Aortic smooth muscle cell (primary cell): ENCODE measurements at places on chromosomes 12 and 14. TPM values are rescaled to one million over a fixed set of nuclear protein-coding genes. Genes with fewer than 3 reads are reported as not detected.

The RASSF9 gene
- total RNA-seq, result 0.66 and 0.93 TPM in 2 replicates

The MYF5 gene
- not detected in 2 replicates for total RNA-seq

The ACSS3 gene
- total RNA-seq, result 27.7 and 33.6 TPM in 2 replicates

The VRTN gene
- total RNA-seq, result not detected in 2 replicates

The RPS26 gene
- 63.3 and 80.3 TPM in 2 replicates for total RNA-seq

The KRT77 gene
- not detected in 2 replicates for total RNA-seq

The PIWIL1 gene
- total RNA-seq, result not detected in 2 replicates

The TROAP gene
- 9.5 and 10.6 TPM in 2 replicates for total RNA-seq

The IRAK3 gene
- total RNA-seq, result 9.1 and 10.2 TPM in 2 replicates

The OTX2 gene
- not detected in 2 replicates for total RNA-seq

The PLEK2 gene
- total RNA-seq, result 2.2 and 2.9 TPM in 2 replicates

The SERPINA3 gene
- total RNA-seq, result 0.81 and 1.6 TPM in 2 replicates

The SCNN1A gene
- total RNA-seq, result not detected in 2 replicates

The EIF2S3B gene
- 0.93 and 1.3 TPM in 2 replicates for total RNA-seq

The APOF gene
- not detected in 2 replicates for total RNA-seq

The TMEM253 gene
- total RNA-seq, result 0.12 and 0.26 TPM in 2 replicates

The USP44 gene
- total RNA-seq, result 0.19 and 0.79 TPM in 2 replicates

The IL31 gene
- total RNA-seq, result not detected in 2 replicates

The CCDC175 gene
- not detected in 2 replicates for total RNA-seq

The HRK gene
- total RNA-seq, result under 0.01 TPM in 2 replicates

The CDK2 gene
- total RNA-seq, result 14.1 and 27.6 TPM in 2 replicates

The TAS2R20 gene
- 1.8 and 3.9 TPM in 2 replicates for total RNA-seq

The SYT1 gene
- 1.1 and 1.2 TPM in 2 replicates for total RNA-seq

The LRFN5 gene
- total RNA-seq, result 1.2 and 7.4 TPM in 2 replicates

The GPR162 gene
- total RNA-seq, result 5.7 and 7.9 TPM in 2 replicates

The REC8 gene
- 0.66 and 1.4 TPM in 2 replicates for total RNA-seq

The NDRG2 gene
- total RNA-seq, result 0.12 and 0.40 TPM in 2 replicates

The XPOT gene
- total RNA-seq, result 66.6 and 68.0 TPM in 2 replicates

The P2RX7 gene
- 1.3 and 2.2 TPM in 2 replicates for total RNA-seq

The BDKRB2 gene
- total RNA-seq, result 0.75 and 6.5 TPM in 2 replicates

The SERPINA4 gene
- not detected in 2 replicates for total RNA-seq

The ADAM21 gene
- total RNA-seq, result 0.50 and 1.2 TPM in 2 replicates

The OR4E2 gene
- not detected in 2 replicates for total RNA-seq

The MYL6B gene
- 93.8 and 98.2 TPM in 2 replicates for total RNA-seq

The CCDC197 gene
- total RNA-seq, result not detected in 2 replicates

The RPAP3 gene
- total RNA-seq, result 16.8 and 18.0 TPM in 2 replicates

The TAS2R14 gene
- 1.7 and 3.2 TPM in 2 replicates for total RNA-seq

The ADCY4 gene
- total RNA-seq, result 2.6 and 2.9 TPM in 2 replicates

The PIK3C2G gene
- not detected in 2 replicates for total RNA-seq

The KRT78 gene
- total RNA-seq, result not detected in 2 replicates

The CRIP1 gene
- 46.4 and 49.0 TPM in 2 replicates for total RNA-seq

The AICDA gene
- not detected in 2 replicates for total RNA-seq

The GRIN2B gene
- not detected in 2 replicates for total RNA-seq

The NTN4 gene
- total RNA-seq, result 296 and 347 TPM in 2 replicates

The RCOR1 gene
- total RNA-seq, result 5.9 and 8.9 TPM in 2 replicates

The RITA1 gene
- 11.1 and 12.6 TPM in 2 replicates for total RNA-seq

The TOMM20L gene
- total RNA-seq, result not detected in 2 replicates

The TAS2R13 gene
- 0.92 and 2.5 TPM in 2 replicates for total RNA-seq

The CD163L1 gene
- 0.68 and 3.6 TPM in 2 replicates for total RNA-seq

The TAS2R42 gene
- total RNA-seq, result not detected in 2 replicates

The RFX4 gene
- not detected in 2 replicates for total RNA-seq

The PYGL gene
- 23.0 and 31.6 TPM in 2 replicates for total RNA-seq

The GPR68 gene
- total RNA-seq, result 0.75 and 1.1 TPM in 2 replicates

The ZNF10 gene
- 7.7 and 10.4 TPM in 2 replicates for total RNA-seq

The IQSEC3 gene
- under 0.01 TPM in 2 replicates for total RNA-seq

The SAMD4A gene
- total RNA-seq, result 19.7 and 22.3 TPM in 2 replicates

The RGS6 gene
- total RNA-seq, result not detected in 2 replicates

The FGF23 gene
- not detected in 2 replicates for total RNA-seq

The JAG2 gene
- 1.1 and 2.1 TPM in 2 replicates for total RNA-seq
